ENCODE measurements at places on chromosomes 5 and 9. TPM values are rescaled to one million over a fixed set of nuclear protein-coding genes. Genes with fewer than 3 reads are reported as not detected.

DNA sequence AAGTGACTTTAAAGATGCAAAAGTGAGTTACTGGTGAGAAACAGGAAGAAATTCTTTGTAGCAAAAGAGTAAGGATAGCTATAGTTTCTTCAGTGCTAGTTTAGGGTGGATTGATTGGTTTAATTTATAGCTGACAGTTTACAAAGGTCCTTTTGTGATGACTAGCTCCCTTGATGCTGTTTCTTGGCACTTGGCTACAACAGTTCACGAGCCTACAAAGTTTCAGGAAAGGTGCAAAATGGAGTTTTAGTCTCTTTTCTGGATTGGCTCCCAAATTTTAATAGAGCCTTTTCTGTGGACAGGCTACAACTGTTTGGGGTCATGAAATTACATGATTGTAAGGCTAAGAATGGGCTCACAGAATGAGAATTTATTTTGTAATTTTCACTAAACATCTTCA, 40.9 kb upstream of the BNIP1 start:
- no peak for DNase-seq

DNA sequence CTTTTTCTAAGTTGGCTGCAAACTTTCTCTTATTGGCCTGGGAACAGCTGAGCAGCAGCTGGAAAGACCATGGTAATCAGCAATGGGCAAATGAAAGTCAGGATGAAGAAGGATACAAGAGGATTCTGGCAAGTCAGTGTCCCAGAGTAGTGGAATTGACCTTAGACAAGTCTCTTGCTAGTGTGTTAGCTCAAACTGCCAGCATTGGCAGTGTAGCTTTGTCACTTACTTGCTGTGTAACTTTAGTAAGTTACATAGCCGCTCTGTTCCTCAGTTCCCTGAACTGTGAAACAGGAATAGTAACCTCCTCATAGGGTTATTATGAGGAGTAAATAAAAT, 3.6 kb downstream of the ALDH1A1 start:
- DNase-seq: no peak

DNA sequence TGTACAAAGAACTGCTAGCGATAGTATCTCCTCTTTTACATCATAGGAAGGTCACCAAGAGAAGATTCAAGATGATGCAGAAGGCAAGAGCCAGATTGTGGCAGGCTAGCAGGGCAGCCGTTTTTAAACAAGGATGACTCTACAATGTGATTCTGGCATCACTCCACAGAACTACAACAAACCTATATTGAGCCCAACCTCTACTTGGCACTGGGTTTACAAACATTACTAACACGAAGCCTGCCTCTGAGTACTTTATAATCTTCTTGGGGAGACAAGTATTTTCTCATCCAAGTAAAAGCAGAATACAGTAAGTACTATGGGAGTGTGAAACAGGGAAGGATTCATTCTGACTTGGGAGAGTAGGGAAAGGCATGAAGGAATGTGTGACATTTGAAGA, 448.6 kb downstream of the ZNF608 start:
- DNase-seq: no peak

- no peak for DNase-seq
Measured at GRCh38 chr9:13181652-13182051, 97.8 kb downstream of the MPDZ start.

DNA sequence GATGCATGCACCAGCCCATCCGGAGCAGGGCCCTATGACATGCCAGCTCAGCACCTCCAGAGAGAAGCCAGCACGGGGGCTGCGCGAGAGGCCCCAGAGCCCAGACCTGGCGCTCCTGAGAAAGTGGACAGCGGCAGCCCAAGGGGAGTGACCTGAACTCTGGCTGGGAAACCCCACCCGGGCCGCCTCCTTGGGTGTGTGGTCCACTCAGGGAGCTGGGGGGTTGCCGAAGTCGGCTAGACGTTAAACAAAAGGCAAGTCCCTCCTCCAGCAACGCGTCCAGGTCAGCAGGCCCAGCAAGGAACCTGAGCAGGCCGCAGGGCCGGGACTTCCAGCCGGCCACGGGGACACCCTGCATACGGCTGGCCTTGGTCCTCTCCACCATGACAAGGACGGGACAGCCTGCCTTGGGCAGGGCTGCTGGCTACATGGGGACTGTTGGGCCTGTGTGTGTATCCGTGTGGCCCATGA, 35.7 kb downstream of the NACC2 start:
- DNase-seq: no peak

DNA sequence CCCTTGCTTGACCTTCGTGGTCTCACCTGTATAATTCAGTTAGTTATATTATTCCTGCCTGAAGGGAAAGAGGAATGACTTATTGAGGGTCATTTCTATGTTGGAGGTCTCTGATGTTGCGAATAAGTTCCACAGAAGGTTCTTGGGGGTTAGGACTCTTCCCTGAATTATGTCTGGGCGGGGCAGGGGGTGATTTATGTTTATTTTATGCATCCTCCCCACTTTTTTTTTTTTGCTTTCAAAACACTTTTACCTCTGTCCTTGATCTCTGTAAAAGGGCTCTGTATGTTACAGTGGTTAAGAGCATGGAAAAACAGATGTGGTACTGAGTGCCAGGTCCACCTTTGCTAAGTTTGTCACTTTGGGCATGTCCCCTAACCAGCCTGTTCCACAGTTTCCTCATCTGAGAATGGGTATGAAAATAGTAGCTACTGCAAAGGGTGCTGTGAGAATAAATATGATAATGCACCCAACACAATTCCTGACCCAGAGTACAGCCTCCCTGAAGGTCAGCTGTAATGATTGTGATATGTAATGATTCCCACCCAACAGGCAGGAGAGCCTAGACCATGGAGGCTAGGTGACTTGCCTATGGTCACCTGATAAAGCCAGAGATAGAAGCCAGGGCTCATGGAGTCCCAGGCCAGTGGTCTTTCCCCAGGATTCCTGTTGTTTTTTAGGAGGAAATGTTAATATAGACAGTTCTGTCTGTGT, 54.8 kb downstream of the SLC22A5 start:
- peak; percentile 16 for DNase-seq

- no peak for DNase-seq
Measured at GRCh38 chr9:136700959-136701667, 11.3 kb upstream of the DIPK1B start.

DNA sequence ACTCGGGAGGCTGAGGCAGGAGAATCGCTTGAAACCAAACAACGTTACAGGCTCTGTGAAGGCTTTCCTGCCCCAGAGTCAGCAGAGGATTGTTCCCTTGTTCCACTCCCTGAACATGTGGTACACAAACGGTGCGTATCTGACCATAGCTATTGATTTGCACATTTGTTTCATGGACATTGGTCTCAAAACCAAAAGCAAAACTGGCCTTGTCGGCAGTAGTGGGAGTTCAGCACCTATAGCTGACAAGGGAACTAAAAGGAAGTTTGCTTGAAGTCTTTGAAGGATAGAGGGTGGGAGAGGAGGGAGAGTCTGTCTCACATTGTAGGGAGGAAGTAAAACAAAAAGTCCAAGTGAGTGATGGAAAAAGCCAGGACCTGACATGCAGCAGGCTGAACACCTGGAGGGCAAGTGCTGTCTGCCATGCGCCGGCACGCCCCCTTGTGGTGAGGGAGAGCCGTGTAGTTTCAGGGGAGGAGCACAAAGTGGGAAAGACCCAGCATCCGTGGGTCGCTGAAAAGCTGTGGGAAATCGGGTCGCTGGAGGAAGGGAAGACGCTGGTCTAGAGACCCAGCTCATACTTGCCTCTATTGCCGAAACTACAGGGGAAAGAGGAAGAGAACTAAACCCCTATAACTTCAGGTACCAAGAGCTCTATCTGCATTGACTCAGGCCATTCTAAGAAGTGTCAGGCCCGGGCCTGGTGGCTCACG, 58.0 kb downstream of the RAD23B start:
- DNase-seq: peak; percentile 83

DNA sequence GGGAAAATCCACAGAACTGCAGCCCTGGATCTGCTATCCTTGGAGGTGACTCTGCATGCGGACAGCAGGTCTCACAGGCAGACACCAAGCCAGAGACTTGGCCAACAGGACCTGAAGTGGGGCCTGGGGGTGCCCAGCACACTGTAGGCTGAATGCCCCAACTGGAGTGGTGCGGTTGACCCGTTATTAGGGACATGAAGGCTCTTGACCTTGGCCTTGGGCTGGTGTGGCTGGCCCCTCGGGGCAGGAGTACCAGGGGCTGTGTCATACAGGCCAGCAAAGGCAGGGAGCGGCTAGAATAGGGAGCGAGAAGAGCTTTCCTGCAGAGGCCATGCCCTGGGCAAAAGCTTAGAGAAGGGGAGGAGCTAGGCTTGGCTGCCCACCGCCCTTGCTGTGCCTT, 153.2 kb upstream of the MVB12B start:
- DNase-seq: no peak

GRCh38 chr5:146199176-146199815, 4.1 kb upstream of the RBM27 start:
- no peak for DNase-seq

DNA sequence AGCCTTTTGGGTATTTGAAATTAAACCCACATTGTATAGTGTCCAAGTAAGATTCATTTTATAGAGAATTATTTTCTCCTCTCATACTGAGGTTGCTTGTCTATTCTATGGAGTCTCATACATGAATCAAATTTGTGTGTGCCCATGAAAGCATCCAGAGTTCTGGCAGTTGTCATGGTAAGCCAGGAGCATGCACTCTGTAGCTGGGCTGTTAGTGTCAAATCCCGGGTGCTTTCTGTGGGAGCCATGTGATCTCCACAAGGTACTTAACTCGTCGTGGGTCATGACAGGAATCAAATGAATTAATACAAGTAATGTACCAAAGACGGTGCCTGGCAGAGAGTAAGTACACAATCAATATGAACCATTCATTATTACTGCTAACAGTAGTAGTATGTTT, 58.7 kb downstream of the FBXL7 start:
- DNase-seq: no peak

- DNase-seq: no peak
Measured at GRCh38 chr9:83198371-83198770, 135.4 kb upstream of the RASEF start.

SLC36A3 gene
- not detected for total RNA-seq

MORN5 gene
- total RNA-seq: 7.0 TPM

KIF24 gene
- total RNA-seq: 7.3 TPM

CSNK1G3 gene
- 55.5 TPM for total RNA-seq

CDH12 gene
- total RNA-seq: not detected
